ENCODE measurements at places on chromosomes 13 and 19.
A peak's percentile ranks its signal among the peaks of the same experiment; 100 is the strongest.

- DNase-seq: peak; percentile 86
Measured at GRCh38 chr19:3987619-3988371, 2.5 kb upstream of the EEF2 start.

GRCh38 chr13:112655913-112656312, 33.9 kb upstream of the ATP11A start:
- peak; percentile 31 for DNase-seq

DNA sequence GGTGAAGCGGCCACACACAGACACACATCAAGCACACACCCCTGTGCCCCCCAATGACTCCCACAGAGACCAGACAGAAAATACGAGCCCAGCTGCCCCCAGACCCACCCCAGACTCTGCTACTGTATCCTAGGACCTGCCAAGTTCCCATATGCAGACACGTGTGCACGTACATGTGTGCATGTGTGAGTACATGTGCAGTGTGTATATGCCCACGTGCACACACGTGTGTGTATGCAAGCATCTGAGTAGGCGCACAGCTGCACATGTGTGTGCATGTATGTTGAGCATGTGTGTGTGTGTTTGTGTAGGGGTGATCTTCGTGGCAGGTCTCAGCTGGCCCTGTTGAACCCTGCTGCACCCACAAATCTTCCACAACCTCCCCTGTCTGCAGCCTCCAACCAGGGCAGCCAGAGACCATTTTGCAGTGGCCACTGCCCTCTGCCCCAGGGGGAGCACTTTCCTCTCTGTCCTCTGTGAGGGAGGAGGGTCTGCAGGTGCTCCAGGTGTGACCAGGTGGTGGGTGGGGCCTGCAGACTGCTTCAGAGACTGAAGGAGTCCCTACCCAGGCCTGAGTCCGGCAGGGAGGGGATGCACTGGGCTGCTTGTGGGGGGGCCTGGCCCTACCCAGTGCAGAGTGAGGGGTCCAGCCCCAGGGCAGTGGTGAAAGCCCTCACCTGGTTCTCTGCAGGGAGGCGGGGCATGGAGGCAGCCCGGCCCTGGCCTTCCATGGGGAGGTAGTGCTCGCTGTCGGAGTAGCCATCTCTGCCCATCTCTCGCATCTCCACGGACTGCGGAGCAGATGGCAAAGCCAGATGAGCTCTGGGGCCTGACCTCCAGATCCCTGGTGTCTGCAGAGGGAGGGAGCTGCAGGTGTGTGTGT, 61.5 kb downstream of the IER2 start:
- no peak for DNase-seq

DNA sequence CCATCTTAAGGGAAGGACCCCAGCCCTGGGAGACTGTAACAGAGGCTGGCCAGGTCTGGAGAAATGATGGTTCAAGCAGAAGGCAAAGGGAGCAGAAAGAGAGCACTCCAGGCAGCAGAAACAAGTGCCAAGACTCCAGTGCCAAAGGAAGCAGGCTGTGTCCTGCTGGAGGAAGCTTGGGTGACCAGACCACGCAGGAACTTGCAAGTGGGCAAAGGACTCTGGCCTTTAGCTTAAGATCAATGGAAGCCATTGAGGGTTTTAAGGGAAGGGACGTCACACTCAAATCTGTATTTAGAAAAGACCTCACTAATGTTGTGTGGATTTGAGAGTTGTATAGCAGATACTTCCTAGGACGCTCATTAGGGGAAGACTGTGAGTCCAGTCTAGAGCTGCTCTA, 95.5 kb downstream of the MIPEP start:
- DNase-seq: no peak

GRCh38 chr19:39778763-39779162, at the start of gene LEUTX:
TSS of gene LEUTX (plus strand) at chr19:39778854. CDS start at chr19:39778921, 67 bp downstream.
- DNase-seq: no peak
